ENCODE measurements at places on chromosomes 3 and 15. TPM values are rescaled to one million over a fixed set of nuclear protein-coding genes. Genes with fewer than 3 reads are reported as not detected.

GRCh38 chr15:71011503-71012155 lies 103.6 kb upstream of the THSD4 start:
- peak; percentile 40 for DNase-seq

GRCh38 chr3:157276801-157277200 lies 116.9 kb upstream of the CCNL1 start:
- no peak for DNase-seq

DNA sequence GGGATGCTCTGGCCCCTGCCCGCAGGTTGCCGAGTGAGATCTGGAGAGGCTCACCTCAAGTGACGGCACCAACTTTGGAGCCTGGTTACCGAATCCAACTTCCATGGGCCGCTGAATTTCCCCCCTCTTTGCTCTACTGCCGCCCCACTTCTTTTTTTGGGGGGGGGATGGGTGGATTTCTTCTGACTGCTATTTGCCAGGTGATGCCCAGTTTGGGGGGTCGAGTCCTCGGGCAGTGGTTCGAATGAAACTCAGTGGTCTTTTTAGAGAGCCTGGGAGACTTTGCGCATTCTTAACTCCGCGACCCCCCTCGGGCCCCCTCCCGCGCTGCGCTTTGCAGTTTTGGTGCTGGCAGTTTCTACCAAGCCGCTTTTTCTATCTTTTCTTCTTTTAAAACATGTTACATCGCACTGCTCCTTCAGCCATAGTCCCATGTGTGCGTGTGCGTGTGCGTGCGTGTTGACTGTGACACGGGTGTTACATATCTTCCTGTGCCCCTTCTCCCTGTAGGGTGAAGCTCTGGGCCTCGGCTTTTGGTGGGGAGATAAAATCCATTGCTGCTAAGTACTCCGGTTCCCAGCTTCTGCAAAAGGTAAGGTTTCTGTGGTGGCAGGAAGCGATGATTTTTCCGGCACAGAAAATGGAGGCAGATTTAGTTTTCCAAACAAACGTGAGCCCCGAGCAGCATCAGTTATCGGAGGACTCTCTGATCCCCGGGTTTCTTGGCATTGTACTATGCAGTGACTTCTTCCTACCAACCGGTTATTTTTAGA lies 837 bp downstream of the CACNA2D3 start:
- DNase-seq = no peak

DNA sequence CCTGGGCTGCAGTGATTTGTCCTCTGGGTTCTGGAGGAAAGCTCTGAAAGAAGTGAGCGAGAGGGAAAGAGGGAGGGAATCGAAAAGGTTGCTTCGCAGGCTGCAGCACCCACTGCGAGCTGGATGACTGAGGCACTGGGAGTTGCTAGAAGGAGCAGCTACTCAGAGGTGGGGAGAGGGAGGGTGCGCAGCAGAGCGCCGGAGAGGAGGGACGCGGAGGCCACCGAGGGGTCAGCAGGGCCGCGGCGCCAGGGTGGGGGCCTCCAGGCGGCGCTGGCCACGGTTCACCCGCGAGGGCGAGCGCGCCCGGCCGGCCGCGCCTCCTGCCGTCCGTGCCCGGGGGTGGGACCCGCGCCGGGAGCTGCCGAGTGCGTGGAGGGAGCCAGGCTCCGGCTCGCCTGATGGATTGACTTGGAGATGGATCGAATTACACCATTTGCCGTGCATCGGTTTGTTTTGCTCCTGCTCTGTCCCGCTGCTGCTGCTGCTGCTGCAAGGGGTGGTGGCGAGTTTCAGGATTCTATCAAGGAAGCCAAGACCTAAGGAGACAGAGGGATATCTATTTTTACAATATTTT lies at the start of gene SEMA6D:
TSS of gene SEMA6D (plus strand) at position 470 of the 577 bp plus-strand sequence. CDS start 42,294 bp downstream, outside the sequence.
- peak; percentile 92 for DNase-seq

- no peak for DNase-seq
These were observed 1.9 kb downstream of the LOXL1 start for GRCh38 chr15:73928241-73928579.

Gene AHSG
- not detected for total RNA-seq

Data from umbilical cord (tissue), 2 donors.